ENCODE measurements at places on chromosomes 2 and 18. TPM values are rescaled to one million over a fixed set of nuclear protein-coding genes. Genes with fewer than 3 reads are reported as not detected.

- no peaks in the 10 kb centered on the region for H3K36me3 ChIP-seq
- H3K27ac ChIP-seq: no peak overlapping the region
- H3K27me3 ChIP-seq: no peaks in the 10 kb centered on the region
- no peaks in the 10 kb centered on the region for H3K4me1 ChIP-seq
- no peak overlapping the region for H3K4me3 ChIP-seq
Measured at GRCh38 chr18:37986665-37987064, 421.1 kb upstream of the CELF4 start.

DNA sequence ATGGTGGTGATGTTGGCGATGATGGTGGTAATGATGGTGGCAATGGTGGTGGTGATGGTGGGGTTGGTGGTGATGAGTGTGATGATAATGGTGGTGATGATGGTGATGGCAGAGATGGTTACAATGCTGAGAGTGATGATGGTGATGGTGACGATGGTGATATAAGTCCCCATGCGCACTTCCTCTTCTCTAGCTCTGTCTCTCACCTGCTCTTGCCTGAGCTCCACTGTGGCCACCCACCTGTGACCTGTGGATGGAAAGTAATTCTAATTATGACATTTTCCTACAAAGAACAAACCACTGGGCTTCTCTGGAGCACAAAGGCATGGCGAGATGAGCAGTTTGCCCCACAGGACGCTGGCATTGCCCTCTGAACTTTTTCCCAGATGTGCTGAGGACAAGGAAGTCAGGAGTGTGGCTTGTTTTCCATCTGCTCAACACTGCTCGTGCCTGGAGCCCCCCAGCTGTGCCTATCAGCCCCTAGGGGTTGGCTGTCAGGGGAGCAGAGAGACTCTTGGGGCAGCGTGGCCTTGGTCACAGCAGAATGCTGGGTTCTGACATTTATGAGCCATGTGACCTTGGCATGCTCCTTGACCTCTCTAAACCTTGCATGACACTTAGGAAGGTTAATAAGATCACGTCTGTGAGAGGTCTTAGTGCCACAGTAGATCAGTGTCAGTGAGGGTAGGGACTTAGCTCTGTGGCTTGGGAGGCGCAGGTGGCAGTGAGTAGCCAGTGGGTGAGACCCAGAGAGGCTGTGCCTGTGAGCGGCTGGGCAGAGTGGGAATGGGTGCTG lies 68.4 kb downstream of the RRM2 start:
- no peak for DNase-seq
- no peaks in the 10 kb centered on the region for H3K4me1 ChIP-seq
- H3K27ac ChIP-seq: no peak overlapping the region
- no peak overlapping the region for H3K4me3 ChIP-seq
- no peaks in the 10 kb centered on the region for H3K27me3 ChIP-seq

DNA sequence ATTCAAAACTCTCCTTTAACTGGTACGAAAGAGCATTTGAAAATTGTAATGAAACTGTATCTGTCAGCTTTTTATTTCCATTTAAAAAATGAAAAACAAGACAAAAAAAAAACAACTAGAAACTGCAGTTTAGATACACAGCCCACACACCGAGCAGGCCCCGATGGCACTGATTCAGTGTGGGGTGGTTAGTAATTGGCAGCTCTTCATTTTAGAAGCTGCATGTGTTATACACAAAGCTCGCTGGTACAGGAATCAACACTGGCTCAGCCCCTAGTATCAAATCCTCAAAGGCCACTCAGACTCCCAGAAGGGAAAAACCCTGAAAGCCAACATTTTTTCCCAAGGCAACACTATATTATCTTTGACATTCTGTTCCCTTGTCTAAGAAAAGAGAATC lies 30.5 kb upstream of the RMDN2 start:
- no peak overlapping the region for H3K4me3 ChIP-seq
- H3K27ac ChIP-seq: no peak overlapping the region
- peaks cover 34% of the 10 kb centered on the region for H3K4me1 ChIP-seq
- no peak for DNase-seq
- H3K27me3 ChIP-seq: no peaks in the 10 kb centered on the region
- no peaks in the 10 kb centered on the region for H3K36me3 ChIP-seq

PRKAG3 gene
- total RNA-seq: not detected

DNA sequence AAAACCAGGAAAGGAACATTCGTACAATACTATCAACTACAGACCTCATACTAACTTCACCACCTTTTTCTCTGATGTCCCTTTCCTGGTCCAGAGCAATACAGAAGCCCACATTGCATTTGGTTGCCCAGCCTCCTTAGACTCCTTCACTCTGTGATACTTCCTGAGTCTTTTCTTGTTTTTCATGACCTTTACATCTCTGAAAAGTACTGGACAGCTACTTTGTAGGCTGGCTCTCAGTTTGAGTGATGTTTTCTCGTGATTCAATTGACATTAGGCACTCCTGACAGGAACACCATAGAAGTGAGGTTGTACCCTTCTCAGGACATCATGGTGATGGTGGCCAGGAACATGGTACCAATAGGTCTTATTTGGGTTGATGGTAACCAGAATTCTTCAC lies 185.9 kb upstream of the SLC39A10 start:
- no peak overlapping the region for H3K4me3 ChIP-seq
- H3K36me3 ChIP-seq: no peaks in the 10 kb centered on the region
- no peak overlapping the region for H3K27ac ChIP-seq
- no peaks in the 10 kb centered on the region for H3K27me3 ChIP-seq
- no peak for DNase-seq

- H3K4me1 ChIP-seq: peaks cover 11% of the 10 kb centered on the region
- H3K27ac ChIP-seq: no peak overlapping the region
- DNase-seq: no peak
- H3K27me3 ChIP-seq: no peaks in the 10 kb centered on the region
- no peak overlapping the region for H3K4me3 ChIP-seq
- H3K36me3 ChIP-seq: no peaks in the 10 kb centered on the region
Measured at GRCh38 chr18:74063023-74063422, 84.6 kb downstream of the FBXO15 start.

- DNase-seq: no peak
- H3K4me1 ChIP-seq: no peaks in the 10 kb centered on the region
Measured at GRCh38 chr2:99643787-99644418, 154.1 kb upstream of the REV1 start.

DNA sequence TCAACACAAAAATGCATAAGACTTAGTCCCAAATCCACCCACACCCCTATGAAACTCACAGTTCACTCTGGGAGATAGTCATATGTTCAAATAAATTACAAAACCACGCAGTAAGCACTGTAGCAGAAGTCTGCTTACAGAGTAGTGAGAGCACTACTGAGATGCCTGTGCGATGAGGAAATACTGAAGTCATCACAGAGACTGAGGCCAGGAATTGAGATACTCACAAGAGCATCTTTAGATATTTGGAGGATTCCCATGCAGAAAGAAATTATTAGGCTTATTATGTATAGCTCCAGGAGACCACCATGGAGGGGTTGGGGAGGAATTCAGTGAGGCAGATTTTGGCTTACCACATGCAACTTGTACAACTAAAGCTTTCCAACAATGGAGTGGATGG lies 82.3 kb downstream of the ANTXR1 start:
- no peak for DNase-seq
- peaks cover 3% of the 10 kb centered on the region for H3K27me3 ChIP-seq
- H3K4me1 ChIP-seq: no peaks in the 10 kb centered on the region
- H3K4me3 ChIP-seq: no peak overlapping the region

Data from CD8-positive, alpha-beta memory T cell (primary cell).